ENCODE measurements at places on chromosomes 6 and 20. TPM values are rescaled to one million over a fixed set of nuclear protein-coding genes. Genes with fewer than 3 reads are reported as not detected.
A peak's percentile ranks its signal among the peaks of the same experiment; 100 is the strongest.

DNA sequence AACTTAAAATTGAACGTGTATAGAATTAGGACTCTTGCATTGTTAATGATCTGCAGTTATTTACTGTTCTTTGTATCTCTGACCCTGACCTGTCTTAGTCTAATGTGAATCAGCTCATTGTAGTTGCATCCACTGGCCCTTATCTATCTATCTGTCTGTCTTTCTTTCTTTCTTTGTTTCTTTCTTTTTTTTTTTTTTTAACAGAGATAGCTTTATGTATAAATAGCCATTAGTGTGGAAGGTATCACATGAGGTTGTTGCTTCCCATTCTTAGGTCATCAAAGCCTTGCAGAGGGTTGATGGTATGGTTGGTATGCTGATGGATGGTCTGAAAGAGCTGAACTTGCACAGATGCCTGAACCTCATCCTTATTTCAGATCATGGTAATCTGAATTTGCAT is 59.9 kb downstream of the ENPP1 start:
- H3K36me3 ChIP-seq = no peaks in the 10 kb centered on the region
- no peaks in the 10 kb centered on the region for H3K27me3 ChIP-seq
- H3K4me3 ChIP-seq = no peak overlapping the region

DNA sequence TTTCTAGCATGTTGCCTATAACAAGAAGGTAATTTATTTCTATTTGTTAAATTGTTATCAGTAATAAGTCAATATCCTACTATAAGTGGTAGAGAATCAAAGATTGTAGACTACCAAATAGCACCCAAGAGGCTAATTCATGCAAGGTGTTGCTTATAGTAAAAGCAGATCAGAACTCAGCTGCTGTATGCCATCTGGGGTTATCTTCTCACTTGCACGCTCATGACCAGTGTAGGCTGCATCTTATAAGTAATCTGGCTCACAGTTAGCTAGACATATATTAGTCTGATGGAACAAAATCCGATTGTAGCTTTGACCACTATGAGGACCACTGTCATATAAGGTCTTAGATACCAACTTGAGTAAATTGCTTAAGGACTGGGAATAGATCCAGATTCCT is 17.0 kb downstream of the TOP1 start:
- H3K4me1 ChIP-seq = peaks cover 21% of the 10 kb centered on the region
- no peak for DNase-seq
- H3K36me3 ChIP-seq = peaks cover 15% of the 10 kb centered on the region
- H3K27ac ChIP-seq = no peak overlapping the region

DNA sequence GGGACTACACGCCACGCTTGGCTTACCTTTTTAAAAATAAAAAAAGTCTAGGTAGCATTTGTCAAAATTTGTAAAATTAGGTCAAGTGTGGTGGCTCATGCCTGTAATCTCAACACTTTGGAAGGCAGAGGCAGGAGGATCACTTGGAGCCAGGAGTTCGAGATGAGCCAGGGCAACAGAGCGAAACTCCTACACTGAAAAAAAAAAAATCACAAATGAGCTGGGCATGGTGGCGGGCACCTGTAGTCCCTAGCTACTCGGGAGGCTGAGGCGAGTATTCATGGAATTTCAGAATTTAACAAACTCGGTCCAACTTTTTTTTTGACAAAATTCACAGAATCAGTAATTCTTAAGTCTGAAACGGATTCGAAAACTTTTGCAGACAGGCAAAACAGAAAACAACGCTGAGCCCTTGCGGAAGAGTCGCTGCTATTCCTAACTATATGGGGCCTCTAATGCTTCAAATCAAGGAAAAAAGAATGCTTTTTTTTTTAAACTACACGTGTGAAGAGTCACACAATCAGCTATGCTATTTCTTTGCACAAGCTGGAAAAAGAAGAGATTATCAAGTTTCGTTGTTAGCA is 62.9 kb downstream of the GTF2H5 start:
- DNase-seq = no peak
- peak overlapping the region; percentile 72 for H3K4me3 ChIP-seq
- H3K27me3 ChIP-seq = no peaks in the 10 kb centered on the region
- peak overlapping the region; percentile 90 for H3K27ac ChIP-seq

ZNF292 gene
- total RNA-seq = 16.1 TPM

GRCh38 chr6:27836783-27837624 is 75.2 kb downstream of the OR2B2 start:
- peaks cover 14% of the 10 kb centered on the region for H3K4me1 ChIP-seq
- no peaks in the 10 kb centered on the region for H3K27me3 ChIP-seq
- peak; percentile 95 for DNase-seq
- peak overlapping the region; percentile 56 for H3K4me3 ChIP-seq
- peak overlapping the region; percentile 88 for H3K27ac ChIP-seq
- H3K36me3 ChIP-seq = peaks cover 40% of the 10 kb centered on the region

GRCh38 chr20:21607971-21608725 is 94.3 kb upstream of the NKX2-2 start:
- H3K4me3 ChIP-seq = no peak overlapping the region
- H3K27ac ChIP-seq = no peak overlapping the region
- no peaks in the 10 kb centered on the region for H3K27me3 ChIP-seq
- no peaks in the 10 kb centered on the region for H3K4me1 ChIP-seq

DNA sequence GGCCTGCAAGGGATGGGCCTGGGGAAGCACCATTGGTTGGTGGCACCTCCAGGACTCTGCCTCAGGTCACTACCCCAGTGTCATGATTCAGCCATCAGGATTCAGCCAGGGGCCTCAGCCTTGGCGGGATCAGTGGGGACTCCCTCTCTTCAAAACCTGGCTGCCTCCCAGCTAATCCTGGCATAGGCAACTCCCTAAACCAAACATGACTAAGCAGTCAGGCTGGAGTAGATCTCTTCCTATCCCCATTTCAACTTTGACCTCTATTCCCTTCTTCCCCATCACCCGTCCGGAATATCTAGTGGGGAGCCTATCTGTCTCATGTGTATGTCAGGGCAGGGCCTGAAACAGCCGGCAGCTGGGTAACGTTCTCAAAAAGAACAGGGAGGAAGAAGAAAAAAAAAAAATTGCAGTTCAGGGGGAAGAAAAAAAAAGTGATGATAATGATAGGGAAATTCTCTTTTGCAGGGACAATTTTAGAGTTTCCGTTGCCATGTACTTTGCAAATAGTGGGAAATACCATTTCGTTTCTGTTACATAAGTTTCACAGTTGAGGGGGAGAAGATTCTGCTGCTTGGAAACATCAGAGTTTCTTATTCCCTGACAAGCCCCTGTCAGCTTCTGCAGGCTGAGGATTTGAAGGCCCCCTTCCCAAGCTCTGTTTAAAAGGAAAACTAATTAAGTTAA is 4.1 kb upstream of the PREX1 start:
- H3K27me3 ChIP-seq = no peaks in the 10 kb centered on the region
- peak; percentile 52 for DNase-seq
- no peaks in the 10 kb centered on the region for H3K36me3 ChIP-seq
- peaks cover 31% of the 10 kb centered on the region for H3K4me1 ChIP-seq
- H3K27ac ChIP-seq = no peak overlapping the region

- no peak overlapping the region for H3K27ac ChIP-seq
- no peak for DNase-seq
- no peak overlapping the region for H3K4me3 ChIP-seq
- no peaks in the 10 kb centered on the region for H3K36me3 ChIP-seq
These were observed 822 bp downstream of the FOXQ1 start for GRCh38 chr6:1312473-1313367.

DNA sequence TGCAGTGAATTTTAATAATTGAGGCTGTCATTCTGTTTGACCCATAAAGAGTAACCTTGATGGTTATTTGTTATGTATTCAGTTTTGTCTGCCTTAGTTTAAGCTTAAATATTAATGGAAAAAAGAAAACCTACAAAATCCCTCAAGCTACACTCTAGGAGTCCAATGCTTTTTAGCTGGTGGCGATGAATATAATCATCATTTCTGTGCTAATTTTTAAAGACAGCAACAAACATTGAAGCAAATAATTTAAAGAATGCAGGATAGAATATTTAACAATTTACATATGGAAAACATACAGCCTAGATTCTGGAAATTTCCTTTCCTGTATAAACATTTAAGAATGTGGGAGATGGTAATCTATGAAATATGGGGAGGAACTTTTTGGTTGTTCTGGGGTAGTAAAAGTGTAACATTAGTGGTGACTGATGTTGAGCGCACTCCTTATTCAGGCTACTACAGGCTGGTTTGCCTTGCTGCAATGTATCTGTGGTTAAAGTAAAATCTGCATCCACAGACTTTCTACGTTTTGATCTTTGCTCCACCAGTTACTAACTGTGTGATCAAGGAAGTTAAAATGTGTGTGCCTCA is 287.9 kb upstream of the DEFB112 start:
- H3K4me3 ChIP-seq = no peak overlapping the region
- no peaks in the 10 kb centered on the region for H3K36me3 ChIP-seq
- no peaks in the 10 kb centered on the region for H3K27me3 ChIP-seq
- H3K4me1 ChIP-seq = no peaks in the 10 kb centered on the region
